AG08395 (cell line): ENCODE measurements at places on chromosomes 2 and 18.

- DNase-seq: peak; percentile 14
Observed at GRCh38 chr2:207283356-207283755, 117.6 kb upstream of the KLF7 start.

DNA sequence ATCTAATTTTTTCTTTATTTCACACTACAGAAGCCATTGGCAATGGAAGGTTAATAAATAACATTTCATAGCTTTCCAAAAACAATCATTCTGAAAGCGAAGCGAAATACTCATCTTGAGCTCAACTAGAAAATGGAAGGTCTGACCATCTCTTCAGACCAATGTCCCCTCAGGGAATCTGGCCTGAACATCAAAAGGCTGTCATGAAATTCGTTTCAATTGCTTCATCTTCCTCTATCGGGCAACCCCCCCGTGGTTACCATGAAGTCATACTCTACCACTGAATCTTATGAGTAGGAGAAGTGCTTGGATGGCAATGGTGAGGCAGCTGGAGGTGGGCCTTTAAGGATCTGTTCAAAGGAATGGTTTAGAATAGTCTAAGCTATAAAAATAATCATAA is 22.9 kb upstream of the CYTIP start:
- DNase-seq: no peak

DNA sequence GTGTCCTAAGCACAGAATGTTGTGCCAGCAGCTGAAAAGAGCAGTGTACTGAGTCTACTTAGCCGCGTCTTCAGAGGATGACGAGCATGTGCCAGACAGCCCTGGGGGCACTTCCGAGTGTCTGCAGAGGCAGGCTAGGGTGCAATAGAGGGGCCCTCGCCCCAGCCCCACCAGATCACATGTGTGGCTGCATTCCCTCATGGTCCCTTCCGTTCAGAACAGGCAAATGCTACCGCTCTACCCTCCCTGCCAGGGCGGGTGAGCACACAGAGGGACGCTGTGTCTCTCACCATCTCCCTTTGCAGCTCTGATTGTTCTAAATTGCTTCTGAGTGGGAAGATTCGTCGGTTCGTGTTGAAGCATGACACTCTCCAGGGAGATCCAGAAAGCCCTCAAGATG is 212.2 kb upstream of the RAB12 start:
- DNase-seq: no peak

DNA sequence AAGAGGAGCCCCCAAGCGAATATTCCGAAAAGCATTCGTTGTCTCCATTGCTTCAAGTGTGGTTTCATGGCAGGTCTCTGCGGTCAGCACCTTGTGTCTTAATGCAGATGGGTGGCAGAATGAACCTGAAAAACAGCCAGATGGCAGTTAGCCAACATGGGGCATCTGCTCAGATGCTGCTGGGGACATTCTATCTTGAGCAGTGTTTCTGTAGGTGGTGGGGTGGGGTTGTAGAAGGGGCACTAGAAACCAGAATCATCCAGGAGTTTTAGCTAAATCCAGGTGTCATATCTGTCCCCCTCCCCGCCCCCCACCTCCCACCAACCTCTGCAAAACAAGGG is 42.1 kb downstream of the ST6GAL2 start:
- DNase-seq: no peak

DNA sequence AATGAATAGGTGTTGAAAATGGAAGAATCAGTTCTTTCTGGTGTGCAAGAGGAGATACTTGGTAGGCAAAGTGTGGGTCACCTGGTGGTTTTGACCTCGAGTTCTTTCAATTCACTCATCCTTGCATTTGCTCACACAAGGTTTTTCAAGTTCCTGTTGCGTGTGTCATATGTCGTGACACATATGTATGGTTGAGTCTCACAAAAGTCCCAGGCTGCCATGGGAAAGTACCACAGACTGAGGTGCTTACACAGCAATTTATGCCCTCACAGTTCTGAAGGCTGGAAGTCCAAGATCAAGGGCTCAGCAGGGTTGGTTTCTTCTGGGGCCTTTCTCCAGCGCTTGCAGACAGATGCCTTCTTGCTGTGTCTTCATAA is 64.4 kb downstream of the NCK2 start:
- DNase-seq: no peak

- DNase-seq: no peak
Observed at GRCh38 chr18:73101977-73102376, 234.2 kb upstream of the NETO1 start.

GRCh38 chr2:173240083-173240482 is 114.6 kb upstream of the CDCA7 start:
- DNase-seq: no peak

DNA sequence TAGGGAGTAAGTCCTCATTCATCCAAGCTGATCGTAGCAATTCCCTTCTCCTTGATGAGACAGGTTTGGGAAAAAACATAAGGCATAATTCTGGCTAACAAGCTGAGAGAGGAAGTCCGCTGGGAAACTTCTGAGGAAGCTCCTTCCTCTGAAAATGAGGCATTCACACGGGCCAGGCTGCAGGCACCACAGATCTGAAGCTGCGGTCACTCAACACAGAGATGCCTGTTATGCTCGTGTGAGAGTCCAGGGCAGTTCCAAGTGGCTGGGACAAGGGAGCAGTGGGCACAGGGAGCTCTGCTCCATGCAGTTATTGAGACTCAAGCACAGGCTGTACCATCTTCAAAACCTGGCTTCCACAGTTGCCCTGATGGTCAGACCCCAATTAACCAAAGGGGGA is 200.9 kb upstream of the ID2 start:
- DNase-seq: no peak

GRCh38 chr18:74840492-74841167 is 243.0 kb downstream of the ZNF407 start:
- peak; percentile 52 for DNase-seq

- DNase-seq: no peak
Observed at GRCh38 chr2:29723255-29724001, 198.0 kb downstream of the ALK start.

DNA sequence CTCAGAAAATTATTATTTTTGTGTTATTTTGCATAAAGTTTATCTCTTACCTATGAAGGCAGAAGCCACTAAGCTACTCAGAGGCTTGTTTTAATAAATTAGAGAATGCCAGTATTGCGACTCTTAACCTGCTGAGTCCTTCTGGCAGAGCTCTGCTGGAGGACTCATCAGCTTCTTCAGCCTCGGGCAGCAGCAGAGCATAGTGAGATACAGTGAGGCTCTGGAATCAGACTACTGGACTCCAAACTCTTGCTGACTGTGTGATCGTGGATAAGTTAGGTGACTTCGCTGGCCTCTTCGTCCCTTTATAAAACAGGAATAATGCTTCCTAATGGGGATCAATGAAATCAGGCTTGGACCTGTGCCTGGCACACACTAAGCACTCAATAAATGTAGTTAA is 1.7 kb downstream of the PTRHD1 start:
- DNase-seq: no peak

DNA sequence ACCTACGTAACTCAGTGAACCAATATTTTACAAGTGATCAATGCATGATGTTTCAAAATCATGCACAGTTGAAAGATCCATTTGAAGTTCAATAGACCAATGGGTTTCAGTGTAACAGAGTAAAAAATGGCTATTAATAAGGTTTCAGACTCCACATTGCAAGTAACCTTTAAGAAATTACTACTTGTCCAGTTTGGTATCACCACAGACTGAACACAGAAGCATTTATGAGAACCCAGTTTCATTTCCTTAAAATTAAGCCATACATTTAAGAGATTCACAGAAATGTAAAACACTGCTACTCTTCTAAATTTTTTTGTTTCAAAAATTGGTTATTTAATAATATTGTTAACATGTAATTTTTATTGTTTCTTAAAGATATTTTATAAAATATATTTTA is 98.9 kb upstream of the CHRNA1 start:
- DNase-seq: no peak

GRCh38 chr2:174618179-174618578 is 20.6 kb upstream of the WIPF1 start:
- no peak for DNase-seq

- no peak for DNase-seq
Observed at GRCh38 chr2:4597400-4597799, 894.0 kb downstream of the DCDC2C start.

- DNase-seq: peak; percentile 83
Observed at GRCh38 chr18:55275039-55275901, 312.7 kb downstream of the TCF4 start.

DNA sequence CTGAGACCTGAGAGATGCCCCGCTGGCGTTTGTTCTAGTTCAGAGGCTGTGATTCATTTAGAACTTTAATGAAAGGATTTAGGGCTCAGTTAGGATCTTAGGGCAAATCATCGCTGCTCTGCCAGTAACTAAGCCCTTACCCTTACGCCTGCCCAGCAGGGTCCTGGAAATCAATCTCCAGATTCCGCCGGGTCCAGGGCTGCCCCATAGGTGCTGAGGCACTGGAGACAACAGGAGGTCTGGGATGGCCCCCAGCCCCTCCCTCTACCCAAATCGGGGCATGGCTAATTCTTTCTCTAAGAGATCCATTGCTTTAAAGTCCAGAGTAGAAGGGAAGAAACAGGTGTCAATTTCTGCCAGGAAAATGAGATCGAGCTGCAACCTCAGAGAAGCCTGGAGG is 83.1 kb downstream of the SDC1 start:
- no peak for DNase-seq
